ENCODE measurements at places on chromosomes 16 and 17.
A peak's percentile ranks its signal among the peaks of the same experiment; 100 is the strongest.

DNA sequence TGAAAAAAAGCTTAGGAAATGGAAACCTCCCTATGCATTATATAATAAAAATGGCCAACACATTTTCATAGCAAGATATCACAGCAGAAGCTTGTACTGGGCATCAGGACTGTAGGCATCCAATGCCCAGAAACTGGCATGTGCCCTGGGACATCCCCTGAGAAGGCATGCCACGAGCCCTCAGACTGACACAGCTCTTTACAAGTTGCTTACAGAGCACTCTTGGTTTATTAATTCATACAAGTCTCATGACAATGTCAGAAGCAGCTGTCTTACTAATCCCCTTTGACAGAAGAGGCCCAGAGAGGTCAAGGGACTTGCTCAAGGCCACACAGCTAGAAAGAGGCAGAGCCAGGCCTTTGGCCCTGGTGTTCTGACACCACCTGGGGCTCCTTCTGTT, 5.6 kb upstream of the CCL2 start:
- DNase-seq: no peak

DNA sequence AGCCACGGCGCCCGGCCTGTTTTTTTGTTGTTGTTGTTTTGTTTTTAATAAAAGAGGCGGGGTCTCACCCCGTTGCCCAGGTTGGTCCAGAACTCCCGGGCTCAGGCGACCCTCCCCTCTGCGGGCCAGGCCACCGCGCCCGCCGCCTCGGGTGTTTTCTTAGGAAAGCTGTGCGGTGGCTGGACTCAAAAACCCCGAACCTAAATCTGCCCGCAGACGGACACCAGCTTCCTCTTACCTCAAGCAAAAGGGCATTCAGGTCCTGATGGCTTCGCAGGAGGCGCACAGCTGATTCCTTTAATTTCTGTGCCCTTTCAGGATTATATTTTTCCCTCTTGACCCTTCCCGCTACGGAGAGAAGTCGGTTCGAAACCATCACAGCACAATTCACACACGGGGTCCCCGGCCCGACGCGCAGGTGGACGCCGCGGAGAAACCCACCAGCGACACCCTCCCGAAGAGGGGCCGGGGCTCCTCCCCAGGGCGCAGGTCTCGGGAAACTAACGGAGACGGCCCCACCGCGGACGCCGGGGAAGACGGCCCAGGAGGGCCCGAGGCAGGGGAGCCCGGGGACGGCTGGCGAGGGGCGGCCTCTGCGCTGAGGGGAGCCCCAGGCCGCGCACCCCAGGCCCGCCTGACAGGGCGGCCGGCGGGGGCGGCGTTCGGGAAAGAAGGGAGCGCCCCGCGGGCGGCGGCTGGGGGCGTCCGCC, 653 bp downstream of the FANCA start:
- DNase-seq: no peak

DNA sequence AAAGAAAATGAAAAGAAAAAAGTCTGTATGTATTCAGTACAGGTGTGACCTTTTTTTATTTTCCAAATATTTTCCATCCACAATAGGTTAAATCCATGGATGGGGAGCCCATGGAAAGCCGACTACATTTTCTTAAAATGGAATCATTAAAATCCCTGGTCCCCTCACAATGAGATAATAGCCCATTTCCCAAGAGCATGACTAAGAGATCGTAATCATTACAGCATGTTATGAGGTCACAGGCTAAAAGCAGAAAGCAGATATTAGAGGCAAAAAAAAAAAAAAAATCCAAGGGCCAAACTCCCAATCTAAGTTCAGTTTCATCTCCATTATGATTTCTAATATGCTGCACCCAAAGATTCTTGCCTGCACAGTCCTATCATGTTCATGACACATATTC, 44.7 kb downstream of the CYTH1 start:
- DNase-seq: no peak

- no peak for DNase-seq
Observed at GRCh38 chr17:69460963-69461922, 46.7 kb downstream of the MAP2K6 start.

GRCh38 chr17:8421571-8421970, 14.1 kb upstream of the NDEL1 start:
- no peak for DNase-seq

GRCh38 chr17:49955157-49955556, 13.8 kb upstream of the DLX4 start:
- no peak for DNase-seq

GRCh38 chr17:74744349-74744713, 4.1 kb upstream of the NHERF1 start:
- DNase-seq: no peak

- no peak for DNase-seq
Observed at GRCh38 chr17:33201283-33201682, 91.8 kb downstream of the ASIC2 start.

DNA sequence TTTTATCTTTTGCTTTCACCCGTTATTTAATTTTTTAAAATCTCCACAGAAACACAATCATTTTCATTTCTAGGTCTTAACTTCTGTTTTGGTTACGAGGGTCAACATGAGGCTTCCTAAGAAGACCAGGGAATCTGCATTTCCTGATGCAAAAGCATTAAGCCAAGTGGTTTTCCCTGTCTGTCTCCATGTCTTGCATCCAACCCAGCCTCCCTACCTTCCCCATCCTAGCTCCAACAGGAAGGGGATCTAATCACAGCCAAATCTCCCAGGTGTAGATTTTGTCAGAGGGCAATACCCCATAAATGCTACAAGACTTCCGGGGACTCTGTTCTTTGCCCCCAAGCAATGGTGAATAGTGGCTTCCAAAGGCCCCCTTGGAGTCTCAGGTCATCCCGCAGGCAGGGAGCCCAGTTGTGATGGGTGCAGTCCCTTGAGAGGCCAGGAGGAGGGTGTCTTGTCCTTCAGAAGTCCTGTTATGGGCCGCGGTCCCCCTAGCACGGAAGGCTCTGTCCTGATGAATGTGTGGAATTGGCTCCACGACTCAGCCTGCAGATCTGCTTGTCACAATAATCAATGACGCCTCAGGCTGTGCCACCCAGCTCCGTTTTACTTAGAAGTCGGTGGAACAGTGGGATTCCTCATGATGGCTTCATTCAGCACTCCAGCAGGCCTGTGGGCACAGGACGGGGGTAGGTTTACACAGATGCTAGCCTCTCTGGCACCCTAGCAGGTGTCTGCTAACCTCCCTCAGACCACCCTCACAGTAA, 141.1 kb downstream of the RGS9 start:
- DNase-seq: peak; percentile 51

DNA sequence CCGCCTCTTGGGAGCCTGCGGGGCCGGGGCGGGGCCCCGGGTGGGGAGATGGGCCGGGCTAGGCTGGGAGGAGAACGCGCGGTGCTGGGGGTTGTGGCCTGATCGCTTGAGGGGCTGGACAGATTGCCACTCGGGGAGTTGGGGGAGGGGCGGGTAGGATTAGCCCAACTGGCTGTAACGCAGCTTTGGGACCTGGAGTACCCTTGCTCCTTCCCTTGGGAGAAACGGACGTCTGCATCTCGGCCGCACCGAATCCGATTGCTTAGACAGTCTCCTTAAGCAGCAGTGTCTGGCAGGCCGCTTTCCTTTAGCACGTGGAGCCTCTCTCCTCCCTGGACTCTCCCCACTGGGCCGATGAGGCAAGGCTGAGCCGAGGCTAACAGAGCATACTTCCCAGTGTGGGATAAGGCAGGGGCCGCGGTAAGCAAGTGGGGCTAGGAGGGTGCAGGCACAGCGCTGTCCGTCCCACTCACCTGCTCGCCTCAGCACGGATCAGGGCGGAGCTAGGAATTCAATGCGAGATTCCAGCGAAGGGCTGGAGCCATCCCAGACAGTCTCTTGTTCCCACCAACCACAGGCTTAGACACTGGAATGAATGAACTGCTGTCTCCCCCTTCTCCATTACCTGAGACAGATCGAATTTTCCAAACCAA, 540 bp upstream of the ACLY start:
- DNase-seq: no peak

- DNase-seq: peak; percentile 81
Observed at GRCh38 chr16:66660422-66661209, 35.9 kb downstream of the CMTM4 start.

GRCh38 chr16:1094124-1094479, 1.9 kb downstream of the C1QTNF8 start:
- no peak for DNase-seq

- DNase-seq: peak; percentile 68
Observed at GRCh38 chr16:11144122-11144521, 111.9 kb downstream of the SOCS1 start.

DNA sequence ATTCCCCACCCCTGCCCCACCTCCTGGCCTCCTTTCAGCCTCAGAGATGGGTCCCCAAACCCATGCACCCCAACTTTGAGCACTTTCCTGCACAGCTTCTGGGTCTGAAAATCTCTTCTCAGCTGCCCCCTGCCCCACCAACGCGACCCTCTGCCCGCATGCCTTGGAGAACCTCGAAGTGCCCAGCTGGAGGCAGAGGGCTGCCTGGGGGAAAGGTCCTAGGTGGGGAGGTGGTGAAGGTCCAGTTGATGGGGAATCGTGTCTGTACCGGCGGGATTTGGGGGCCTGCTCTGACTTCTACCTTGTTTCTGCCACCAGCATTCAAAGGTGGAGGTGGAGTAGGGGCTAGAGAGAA, 1.3 kb downstream of the NKD1 start:
- DNase-seq: no peak

DNA sequence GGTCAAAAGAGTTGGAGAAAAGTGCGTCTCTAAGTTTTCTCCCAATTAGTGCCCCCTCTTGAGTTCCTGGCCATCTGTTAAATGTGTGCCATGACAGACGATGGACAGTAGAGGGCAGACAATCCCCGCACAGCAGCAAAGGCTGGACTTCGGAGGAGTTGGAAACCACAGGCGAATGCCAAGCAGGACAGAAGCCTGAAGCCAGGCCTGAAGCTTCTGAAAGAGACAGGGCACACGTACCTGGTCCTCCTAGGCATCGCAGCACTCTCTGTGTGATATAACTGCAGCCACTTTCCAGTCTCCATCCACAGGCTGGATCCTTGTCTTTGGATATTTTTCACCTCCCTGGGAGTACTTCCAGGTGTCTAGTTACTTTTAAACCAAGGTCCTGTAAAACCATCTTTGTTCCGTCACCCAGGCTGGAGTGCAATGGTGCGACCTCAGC, 14.5 kb downstream of the C17orf100 start:
- peak; percentile 77 for DNase-seq

DNA sequence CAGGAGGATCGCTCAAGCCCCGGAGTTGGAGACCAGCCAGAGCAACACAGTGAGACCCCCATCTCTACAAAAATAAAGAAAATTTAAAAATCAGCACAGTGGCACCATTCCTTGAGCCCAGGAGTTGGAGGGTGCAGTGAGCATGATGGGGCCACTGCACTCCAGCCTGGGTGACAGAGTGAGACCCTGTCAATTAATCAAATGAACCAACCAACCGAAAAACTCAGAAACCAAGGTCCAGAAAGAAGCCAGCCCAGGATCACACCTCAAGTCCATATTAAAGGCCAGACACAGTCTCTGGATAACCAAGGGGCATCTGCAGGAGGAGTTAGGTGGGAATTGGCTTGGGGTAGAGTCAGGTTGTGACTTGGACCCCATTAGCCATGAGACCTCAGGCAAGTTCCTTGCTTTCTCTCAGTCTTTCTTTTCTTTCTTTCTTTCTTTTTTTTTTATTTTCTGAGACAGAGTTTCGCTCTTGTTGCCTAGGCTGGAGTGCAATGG, 2.4 kb downstream of the HSD17B1 start:
- DNase-seq: no peak

DNA sequence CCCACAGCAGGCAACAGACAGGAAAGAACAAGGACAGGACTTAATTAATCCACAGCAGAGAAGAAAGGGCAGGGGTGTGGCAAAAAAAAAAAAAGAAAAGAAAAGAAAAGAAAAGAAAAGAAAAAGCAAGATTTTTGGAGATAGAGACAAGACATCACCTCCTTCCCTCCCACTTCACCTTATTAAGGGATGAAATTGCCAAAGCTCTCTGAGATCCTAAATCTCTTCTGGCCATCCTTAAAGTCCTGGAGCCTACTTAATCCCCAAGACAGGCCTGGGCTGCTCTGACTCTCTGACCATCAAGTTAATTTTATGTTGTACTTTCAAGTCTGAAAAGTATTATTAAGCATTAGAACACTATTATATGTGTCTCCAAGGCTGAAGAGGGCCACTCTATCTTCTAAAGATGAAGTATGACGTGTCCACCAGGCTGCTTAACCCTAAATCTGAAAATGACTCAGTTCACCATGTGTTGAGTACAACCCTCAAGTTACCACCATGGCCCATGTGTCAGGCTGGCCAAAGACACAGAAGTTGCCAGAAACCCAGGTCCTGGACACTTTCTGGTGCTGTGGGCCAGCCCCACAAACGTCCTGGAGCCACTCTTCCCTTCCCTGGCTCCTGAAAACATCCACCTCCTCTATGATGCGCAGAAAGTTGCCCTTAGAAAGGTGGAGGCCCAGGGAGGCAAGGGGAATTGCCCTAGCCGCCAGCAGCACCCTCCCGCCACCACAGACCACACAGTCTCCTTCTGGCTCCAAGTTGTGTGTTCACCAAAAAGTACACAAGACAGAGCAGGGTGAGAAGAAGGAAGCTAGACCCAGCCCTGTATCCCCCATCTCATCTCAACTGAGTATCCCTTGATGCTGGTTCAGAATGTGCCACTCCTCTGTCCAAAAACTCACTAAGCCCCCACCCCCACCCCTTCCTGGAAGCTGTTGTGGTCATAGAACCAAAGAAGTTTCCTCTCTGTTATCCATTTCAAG, 2.7 kb downstream of the SOCS1 start:
- DNase-seq: no peak

GRCh38 chr17:44757045-44757917, 1.5 kb upstream of the ADAM11 start:
- no peak for DNase-seq

DNA sequence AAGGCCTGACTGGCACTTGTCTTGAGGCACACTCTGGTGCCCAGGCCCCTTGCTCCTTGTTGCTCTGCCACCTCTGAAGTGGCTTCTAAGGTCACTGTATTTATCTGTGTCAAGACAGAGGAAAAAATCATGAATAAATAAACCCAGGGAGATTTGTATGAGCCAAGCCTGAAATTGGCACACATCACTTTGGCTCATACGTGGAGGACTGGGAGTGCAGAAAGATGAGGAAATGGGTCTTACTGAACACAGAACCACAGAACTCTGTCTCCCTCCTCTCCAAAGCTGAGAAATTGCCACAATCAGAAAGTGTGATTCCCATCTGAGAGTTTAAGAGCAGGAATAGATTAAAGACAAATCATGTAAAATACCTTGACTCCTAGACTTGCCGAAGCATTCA, 27.1 kb upstream of the C16orf78 start:
- DNase-seq: no peak

DNA sequence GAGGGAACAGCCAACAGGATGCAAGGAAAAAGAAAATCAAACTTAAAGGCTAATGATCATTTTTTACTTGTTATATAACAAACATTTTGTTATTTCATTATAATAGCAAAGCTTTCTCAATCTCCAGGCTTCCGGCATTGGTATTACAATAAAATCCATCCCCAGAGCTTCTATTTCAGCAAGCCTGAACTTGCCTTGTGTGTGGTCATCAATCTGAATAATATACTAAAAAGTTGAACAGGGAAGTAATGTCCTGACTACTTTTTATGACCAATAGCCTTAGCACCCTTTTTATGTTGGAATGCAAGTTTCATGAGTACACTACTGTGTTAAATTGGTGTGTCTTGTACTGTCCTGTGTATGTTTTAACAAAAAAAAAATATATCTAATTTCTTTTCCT, 27.1 kb upstream of the VWA3A start:
- DNase-seq: no peak

GRCh38 chr17:55215711-55216110, 49.0 kb upstream of the HLF start:
- no peak for DNase-seq

GRCh38 chr17:17416007-17416399, 60.8 kb upstream of the MED9 start:
- no peak for DNase-seq

Data from Right ventricle myocardium superior (tissue), 1 donor.